ENCODE measurements at places on chromosomes 1 and 21. TPM values are rescaled to one million over a fixed set of nuclear protein-coding genes. Genes with fewer than 3 reads are reported as not detected.

DNA sequence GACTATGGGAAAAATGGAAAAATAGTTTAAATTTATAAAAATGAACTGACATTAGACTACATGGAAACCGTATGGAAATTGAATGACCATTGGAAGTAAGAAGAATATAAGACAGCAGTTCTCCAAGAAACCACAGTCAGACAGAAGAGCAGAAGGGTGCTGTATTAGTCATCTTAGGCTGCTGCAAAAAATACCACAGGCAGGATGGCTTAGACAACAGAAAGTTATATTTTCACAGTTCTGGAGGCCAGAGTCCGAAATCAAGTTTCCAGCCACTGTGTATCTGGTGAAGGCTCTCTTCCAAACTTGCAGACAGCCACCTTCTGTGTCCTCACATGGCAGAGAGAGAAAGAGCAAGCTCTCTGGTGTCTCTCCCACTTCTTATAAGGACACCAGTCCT is 175.2 kb downstream of the DSCAM start:
- DNase-seq: no peak

- DNase-seq: no peak
Measured at GRCh38 chr1:1244192-1244811, 2.2 kb downstream of the C1QTNF12 start.

GRCh38 chr21:45580181-45580575 is 37.9 kb upstream of the SLC19A1 start:
- DNase-seq: no peak

CLCA1 gene
- total RNA-seq: not detected

GRCh38 chr1:203996126-203996525 is 76.8 kb upstream of the SOX13 start:
- no peak for DNase-seq

- DNase-seq: peak; percentile 18
Measured at GRCh38 chr1:211843018-211843417, 12.5 kb upstream of the LPGAT1 start.

WNT3A gene
- not detected for total RNA-seq

GRCh38 chr1:169692756-169693460 is 18.5 kb downstream of the SELL start:
- peak; percentile 67 for DNase-seq

DNA sequence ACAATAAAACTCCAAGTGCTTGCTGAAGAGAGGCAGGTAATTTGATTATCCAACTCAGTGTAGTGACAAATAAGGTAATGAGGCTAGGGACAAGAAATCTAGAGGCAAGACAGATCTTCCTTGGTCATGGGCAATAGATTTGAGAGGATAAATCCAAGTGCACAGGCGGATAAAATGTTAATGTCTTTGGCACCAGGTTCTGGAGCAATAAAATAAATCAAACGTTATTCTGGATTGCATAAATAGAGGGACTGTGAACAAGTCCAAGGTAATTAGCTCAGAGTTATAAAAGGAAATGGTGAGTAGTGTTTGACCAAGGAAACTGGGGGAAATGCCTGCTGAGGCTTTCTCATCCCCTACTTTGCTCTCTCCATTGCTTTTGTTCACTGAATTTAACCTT is 329.3 kb upstream of the PROX1 start:
- no peak for DNase-seq

DNA sequence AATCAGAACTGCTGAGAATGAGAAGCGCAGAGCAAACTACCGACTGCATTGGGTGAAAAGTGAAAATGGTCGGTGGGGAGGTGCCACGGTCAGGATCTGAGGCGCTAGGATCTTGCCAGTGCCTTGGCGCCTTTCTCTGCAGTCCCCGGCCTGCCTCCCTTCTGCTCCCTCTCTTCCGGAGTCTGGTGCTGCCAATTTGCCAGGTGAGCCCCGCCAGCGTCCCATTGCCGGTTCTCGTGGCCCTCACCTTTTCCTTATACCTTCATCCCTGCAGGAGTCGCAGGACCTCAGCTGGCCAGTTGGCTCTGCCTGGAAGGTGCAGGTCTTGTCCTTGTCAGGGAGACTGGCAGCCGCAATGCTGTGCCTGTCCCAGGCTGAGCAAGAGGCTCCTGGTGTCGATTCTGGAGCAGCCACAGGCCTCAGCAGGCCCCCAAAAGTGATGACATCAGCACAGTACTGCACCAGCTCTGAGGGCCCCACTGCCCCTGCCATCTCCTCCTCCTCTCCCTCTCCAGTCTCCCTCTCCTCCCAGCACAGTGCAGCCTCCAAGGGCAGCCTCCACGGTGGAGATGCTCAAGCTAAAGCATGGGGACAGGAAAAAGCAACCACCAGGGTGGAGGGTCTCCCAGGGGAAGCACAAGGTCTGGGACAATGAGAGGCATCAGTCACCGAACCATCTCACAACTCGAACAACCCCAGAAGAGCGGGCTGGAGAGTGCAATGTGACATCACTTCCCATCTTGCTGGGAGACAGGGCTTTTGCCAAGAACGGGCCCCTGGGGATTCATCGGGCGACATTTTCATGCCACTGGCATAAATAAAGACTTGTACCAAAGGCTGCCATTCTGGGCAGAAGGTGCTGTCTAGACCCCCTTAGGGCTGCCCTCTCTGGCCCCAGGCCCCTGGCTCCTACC is 37.1 kb upstream of the H6PD start:
- DNase-seq: no peak

GRCh38 chr1:87243573-87243972 is 85.1 kb upstream of the LMO4 start:
- no peak for DNase-seq

AMY2B gene
- total RNA-seq: 10.6 TPM

TMEM82 gene
- not detected for total RNA-seq

- no peak for DNase-seq
Measured at GRCh38 chr1:51927029-51927428, 48.5 kb upstream of the NRDC start.

CFAP107 gene
- not detected for total RNA-seq

DNA sequence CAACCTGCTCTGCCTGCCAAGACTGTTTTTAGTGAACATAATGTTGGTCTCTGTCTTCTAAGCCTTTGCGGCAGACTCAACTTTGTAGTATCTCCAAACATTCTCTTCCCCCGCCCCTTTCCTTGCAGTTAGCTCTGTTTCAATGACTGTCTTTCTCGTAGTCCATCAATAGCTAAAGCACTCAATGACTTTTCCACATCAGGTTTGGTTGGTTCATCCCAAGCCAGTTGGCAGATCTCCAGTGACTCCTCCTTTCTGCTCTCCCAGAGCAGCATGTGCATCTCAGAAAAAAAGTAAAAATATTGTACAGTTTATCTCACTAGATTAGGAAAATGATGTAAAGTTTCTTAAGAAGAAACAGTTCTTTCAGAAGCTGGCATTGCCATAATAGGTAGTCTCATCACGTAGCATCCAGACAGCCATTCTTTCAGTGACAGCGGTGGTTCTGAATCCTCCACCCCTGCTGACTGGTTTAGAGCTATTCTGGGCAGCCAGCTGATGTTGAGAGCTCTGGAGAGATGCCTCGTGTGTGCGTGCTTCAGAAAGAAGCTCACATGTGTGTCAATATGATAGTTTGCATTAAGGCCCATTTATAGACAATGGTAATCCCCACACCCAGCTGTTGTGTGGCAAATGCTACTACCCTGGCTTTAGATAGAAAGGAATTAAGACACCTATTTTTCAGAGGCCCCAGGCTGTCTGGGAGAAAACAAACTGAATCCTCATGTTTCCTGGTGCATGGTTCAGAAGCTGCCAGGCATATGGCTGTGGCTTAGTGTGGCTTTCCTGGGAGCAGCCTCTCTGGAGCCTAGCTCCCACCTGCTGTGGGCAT is 53.2 kb downstream of the CNN3 start:
- no peak for DNase-seq

WDR26 gene
- total RNA-seq: 74.2 TPM

GRCh38 chr1:227472772-227473171 is 90.6 kb upstream of the ZNF678 start:
- DNase-seq: no peak

FUCA1 gene
- 6.1 TPM for total RNA-seq

DNA sequence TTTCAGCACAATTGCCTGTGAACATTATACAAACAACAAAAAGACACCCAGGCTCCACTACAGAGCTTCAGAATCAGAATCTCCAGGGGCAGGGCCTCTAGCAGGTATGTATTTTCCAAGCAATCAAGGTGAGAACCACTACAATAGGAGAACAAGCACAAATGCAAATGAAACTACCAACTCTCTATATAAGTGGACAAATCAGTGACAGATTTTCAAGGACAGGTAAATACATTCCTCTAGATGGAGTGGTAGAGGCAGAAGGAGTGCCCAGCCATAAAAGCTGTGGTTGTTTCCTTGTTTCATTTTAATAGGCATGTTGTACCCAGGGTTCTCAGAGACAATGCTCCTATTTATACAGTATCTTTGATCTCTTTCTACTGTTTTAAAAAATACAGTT is 20.1 kb upstream of the CCDC17 start:
- no peak for DNase-seq

RCAN3 gene
- 100 TPM for total RNA-seq

GRCh38 chr1:29370067-29370466 is 133.7 kb downstream of the PTPRU start:
- DNase-seq: no peak

PLEKHN1 gene
- total RNA-seq: 3.2 TPM

DNA sequence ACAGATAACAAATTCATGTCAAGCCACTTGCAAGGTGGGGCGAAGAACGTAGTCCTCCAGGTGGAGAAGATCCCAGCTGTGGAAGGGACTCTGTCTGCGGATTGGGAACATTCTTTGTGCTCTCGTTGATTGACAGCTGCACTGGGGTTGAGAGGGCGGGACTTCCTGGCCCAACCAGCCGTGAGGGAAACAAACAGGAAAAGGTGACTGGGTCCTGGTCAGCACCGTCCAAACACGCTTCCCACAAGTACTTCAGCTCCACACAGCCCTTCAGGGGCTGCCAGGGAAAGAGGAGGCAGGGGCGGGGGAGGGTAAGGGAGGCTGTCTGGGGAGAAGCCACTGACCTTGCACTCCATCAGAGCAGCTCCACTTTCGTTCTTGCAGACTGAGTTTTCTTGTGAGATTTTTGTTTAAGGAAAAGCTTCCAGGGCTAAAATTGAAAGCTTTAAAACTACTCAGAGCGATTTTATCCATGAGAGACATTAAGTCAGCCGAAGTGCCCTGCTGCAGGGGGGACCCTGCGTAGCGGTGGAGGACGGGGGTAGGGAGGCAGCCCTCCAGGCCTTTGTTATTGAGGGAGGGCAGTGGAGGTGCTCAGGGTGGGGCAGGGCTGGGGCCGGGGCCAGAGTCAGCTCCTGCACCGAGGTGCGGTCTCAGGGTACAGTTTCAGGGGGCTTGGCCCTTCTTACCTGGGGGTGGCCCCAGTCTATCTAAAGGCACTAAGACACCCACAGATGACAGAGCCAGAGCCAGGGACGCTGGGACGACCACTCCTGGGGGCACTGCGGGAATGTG is 21.6 kb upstream of the STUM start:
- no peak for DNase-seq

DNA sequence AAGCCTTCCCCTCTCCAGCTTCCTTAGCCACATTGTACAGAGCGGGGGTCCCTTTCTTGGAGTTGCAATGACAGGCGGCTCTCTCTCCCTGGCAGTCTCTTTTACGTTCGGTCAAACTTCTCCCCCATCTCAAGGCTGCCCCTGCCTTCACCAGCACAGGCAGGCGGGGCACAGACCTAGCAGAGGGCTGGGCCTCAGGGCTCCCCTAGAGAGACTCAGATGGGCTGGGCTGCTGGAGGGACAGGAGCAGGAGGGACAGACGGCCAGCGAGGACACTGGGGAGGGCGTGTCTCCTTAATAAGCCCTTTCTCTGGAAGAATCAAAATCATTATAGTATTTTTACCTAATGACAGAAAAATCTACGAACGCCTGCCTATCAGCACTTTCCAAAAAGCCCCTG is 79.6 kb downstream of the CASZ1 start:
- no peak for DNase-seq

DNA sequence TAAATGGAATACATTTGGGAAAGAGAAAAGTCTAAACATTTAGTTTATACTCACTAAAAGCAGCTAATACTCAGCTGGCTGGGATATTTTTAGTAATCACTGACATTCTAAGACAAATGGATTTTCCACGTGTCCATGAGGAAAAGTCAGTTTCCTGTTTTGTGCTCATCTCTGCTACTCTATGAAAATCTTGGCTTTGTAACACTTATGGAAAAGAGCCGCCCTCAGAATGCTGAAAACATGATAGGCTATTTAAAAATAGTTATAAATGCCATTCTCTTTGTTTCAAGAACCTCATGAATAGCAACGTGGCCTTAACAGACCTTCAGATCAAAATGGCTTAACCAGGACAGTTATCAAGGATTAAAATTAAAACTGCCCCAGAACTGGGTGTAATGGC is 29.9 kb downstream of the MRAP start:
- no peak for DNase-seq

DNA sequence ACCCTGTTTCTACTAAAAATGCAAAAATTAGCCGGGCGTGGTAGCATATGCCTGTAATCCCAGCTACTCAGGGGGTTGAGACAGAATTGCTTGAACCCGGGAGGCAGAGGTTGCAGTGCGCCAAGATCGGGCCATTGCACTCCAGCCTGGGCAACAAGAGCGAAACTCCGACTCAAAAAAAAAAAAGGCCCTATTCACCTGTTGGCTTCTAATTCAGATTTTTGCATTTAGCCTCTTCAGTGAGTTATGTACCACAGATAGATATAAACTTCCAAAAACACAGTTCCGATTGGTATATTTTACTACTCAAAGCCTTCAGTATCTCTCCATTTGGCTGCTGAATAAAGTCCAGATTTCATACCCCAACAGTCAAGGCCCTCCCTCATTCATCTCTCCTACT is 42.7 kb downstream of the POU2F1 start:
- no peak for DNase-seq

BACE2 gene
- 1.7 TPM for total RNA-seq

- DNase-seq: no peak
Measured at GRCh38 chr1:11334821-11335220, 61.8 kb downstream of the UBIAD1 start.

GRCh38 chr1:37478451-37478881 is 4.1 kb downstream of the ZC3H12A start:
- no peak for DNase-seq

DNA sequence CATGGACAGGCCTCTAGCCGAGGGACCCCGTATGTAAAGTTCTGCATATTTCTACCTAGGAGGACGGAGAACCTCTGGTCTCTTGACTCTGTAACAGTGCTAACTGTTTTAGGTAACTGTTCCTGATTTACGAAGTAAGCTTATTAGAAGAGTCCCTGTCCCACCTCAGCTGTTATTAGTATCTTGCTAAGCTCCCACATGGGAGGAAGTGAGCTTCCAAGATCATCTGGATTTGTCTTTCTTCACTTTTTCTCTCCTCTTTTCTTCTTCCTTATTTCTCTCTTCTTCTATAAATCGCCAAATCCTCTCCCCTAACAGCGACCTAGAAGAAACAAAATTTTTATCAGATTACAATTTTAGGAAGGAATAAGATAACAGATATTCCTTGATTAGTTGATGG is 4.4 kb downstream of the CD53 start:
- DNase-seq: no peak

DNA sequence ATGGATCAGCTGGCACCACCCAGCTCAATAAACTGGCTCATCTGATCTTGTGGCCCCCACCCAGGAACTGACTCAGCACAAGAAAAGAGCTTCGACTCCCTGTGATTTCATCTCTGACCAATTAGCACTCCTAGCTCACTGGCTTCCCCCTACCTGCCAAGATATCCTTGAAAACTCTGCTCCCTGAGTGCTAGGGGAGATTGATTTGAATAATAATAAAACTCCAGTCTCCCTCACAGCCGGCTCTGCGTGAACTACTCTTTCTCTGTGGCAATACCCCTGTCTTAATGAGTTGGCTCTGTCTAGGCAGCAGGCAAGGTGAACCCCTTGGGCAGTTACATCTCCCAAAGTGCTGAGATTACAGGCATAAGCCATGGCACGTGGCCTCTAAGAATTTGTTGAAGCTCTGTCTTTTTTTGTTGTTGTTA is 11.8 kb upstream of the RHBDL2 start:
- DNase-seq: no peak

- DNase-seq: peak; percentile 25
Measured at GRCh38 chr1:212743901-212744475, 44.3 kb upstream of the BATF3 start.

All from activated CD4-positive, alpha-beta T cell treated with anti-CD3 and anti-CD28 coated beads, Interleukin-2, amount 10 ng/mL, durations not matched to agents 7 days and 5 days (primary cell).